ENCODE measurements at places on chromosomes 2 and 18.

DNA sequence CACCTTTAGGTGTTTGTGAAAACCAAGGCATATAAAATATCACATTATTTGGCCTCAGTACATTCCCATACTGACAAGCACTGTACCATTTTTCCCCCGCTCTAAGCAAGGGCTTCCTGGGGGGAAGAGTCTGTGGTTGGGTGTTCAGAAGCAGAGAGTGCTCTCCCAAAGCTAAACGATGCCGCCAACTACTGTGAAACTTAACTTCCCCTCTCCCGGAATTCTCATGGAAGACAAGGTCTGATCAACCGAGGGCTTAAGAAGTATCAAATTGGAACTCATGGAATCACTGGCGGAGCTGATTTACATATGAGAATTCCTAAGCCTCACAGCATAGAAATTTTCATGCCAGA is 433 bp upstream of the MFF start:
- DNase-seq, result no peak

DNA sequence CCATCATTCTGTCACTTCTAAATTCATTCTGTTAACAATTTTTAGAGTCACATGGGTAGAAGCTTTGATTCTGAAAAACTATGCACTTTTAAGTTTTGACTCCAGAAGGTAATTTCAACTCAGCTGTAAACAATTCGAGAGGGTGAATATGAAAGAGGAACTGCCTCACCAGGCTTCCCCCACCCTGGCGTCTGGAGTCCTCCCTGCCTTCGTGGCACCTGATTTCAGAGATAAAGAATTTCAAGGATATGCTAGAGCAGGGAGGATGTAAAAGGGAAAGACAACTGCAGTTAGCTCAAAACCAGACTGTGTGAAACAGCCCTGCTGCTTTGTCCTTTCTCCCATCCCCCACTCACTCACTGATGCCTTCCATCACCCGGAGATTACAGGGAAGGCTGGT is 40.7 kb downstream of the ONECUT2 start:
- DNase-seq, result no peak

- DNase-seq, result no peak
These were observed 118.5 kb downstream of the ACKR3 start for GRCh38 chr2:236688157-236688556.

DNA sequence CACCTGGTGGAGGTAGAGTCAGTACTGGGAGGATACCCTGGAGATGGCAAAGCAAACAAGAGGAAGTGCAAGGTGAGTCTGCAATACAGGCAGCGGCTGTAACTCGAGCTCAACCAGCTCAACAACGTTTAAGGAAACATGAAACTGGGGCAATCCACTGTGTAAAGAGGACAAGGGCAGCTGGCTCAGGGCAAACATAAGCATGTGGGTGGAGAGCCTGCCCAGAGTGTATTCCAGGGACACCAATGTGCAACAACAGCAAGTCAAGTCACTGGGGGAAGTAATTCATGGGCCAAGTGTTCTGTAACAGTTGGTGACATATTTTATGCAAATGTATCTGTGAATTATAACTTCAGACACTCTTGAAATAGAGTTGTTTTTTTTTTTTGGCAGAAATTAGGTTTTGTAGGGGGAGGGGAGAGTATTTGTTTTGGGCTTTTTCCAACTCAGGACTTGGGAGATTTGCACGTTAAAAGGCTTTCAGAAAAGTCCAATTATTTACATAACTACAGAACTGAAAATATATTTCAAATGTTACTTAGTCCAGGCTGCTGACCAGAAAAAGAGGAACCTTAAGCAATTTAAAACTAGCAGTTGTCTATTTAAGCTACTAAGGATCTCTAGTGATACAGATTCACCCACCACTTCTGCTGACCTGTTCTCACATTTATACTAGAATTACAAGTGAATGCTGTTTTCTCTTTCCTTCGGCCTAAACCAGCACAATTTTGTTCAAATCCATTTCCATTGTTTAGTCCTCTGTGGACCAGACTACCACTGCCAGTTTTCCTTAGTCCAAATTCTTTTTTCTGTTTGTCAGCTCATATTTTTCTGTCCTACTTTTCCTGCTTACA is 18.6 kb downstream of the NRXN1 start:
- DNase-seq, result peak; percentile 93

- DNase-seq, result no peak
These were observed 76.9 kb downstream of the WDSUB1 start for GRCh38 chr2:159209341-159210306.

DNA sequence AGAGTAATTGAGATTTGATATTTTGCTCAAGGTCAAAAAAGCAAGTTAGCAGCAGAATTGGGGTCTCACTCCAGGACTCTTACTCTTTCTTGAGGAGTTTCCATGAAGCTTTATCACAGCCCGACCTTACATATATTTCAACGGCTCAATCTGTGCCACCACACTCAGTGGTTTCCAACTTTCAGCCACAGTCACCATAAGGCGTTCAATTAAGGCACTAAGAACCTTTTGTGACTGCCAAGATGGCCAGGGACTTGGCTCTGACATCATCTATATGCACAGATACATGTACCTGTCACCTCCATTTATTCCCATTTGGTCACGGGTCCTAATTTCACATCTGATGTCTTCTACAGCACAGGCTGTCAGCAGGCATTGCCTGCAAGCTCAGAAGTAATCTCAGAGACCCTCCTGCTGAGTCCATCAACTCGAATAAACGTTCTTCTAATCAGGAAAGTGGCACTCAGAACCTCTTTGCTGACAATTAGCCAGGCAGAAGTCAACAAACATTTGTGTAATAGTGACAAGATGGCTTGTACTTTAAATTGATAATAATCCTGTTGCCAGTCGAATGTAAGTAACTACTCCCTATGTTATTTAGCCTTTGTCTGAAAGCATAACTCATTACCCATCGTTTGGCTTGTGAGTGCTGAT is 16.1 kb downstream of the DYTN start:
- no peak for DNase-seq

All from NCI-H1092 (cell line).